ENCODE measurements at places on chromosomes 1 and 21. TPM values are rescaled to one million over a fixed set of nuclear protein-coding genes. Genes with fewer than 3 reads are reported as not detected.

Gene PSMG1
- 49.8 TPM for total RNA-seq

Gene FCAMR
- total RNA-seq, result not detected

Gene PTGFRN
- 222 TPM for total RNA-seq

Gene PBX1
- total RNA-seq, result 1.5 TPM

Gene TNNT2
- not detected for total RNA-seq

Gene TRNP1
- total RNA-seq, result 1.7 TPM

Gene AJAP1
- total RNA-seq, result not detected

Gene MROH7
- total RNA-seq, result under 0.01 TPM

Gene NBPF14
- 3.1 TPM for total RNA-seq

Gene KTI12
- total RNA-seq, result 9.4 TPM

Gene C4BPA
- not detected for total RNA-seq

Gene ETV3L
- not detected for total RNA-seq

Gene PTPN14
- total RNA-seq, result 62.7 TPM

Gene MAP3K7CL
- 3.9 TPM for total RNA-seq

Gene HMCN1
- total RNA-seq, result 16.8 TPM

Gene C8B
- total RNA-seq, result not detected

Gene RBBP5
- 15.2 TPM for total RNA-seq

Gene S100A4
- total RNA-seq, result 19.9 TPM

Gene LDLRAD1
- not detected for total RNA-seq
